Natural killer cell treated with Interleukin-12 subunit alpha and Interleukin-12 subunit beta and Interleukin-15 and Interleukin-18, amount 100 ng/mL, for 72 hours (primary cell): ENCODE measurements at places on chromosomes 13 and 19. TPM values are rescaled to one million over a fixed set of nuclear protein-coding genes. Genes with fewer than 3 reads are reported as not detected.

Gene KCNN4
- total RNA-seq: 99.4 TPM

DNA sequence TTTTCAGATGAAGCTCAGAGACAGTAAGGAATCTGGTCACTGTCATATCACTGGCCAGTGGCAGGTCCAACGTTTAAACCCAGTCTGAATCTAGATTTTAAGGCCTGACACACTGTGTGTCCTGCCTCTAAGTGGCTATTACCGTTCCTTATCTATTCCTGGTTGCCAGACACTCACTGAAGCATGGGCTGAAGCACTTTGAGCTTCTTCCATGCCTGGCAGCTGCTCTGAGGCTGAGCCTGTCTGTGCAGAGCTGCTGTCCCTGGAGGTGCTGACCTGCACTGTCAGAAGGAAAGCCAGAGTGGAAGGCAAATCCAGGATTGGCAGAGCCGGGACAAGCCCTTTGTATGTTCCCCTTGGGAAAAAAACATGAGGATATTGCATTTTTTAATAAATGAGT, 109.2 kb upstream of the SLC7A1 start:
- DNase-seq: no peak

DNA sequence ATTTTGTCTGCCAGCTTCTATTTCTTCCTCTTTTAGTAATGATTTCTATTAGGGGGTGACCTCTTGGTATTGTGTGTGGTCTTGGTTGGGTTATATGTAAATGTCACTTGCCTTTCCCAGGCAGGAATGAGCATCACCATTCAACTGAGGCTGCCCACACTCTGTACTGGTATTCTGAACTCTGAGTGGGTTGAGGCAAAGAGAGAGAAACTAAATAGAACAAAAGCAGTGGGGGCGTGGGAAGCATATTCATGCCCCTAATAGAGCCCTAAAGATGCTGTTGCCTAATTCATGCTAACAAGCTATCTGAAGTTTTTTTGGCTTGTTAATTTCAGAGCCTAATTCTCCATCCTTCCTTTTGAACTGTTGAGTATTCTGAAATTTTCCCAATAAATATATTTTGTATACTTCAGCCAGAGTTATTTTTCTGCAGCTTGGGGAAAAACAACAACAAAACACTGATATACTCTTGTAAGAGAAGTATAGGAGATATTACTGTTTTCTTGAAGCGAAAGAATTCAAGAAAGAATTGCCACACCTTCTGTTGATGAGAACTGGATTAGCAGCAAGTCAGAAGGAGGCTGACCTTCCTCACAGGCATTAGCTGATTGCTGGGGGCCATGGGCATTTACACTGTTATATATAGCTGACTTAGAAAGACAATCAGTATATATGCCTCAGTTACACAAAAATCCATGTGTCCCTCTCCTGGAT, 315.8 kb upstream of the KLF12 start:
- DNase-seq: no peak

GRCh38 chr19:30173593-30174356, 198.4 kb upstream of the ZNF536 start:
- no peak for DNase-seq

- DNase-seq: no peak
Measured at GRCh38 chr13:44331912-44332851, 41.4 kb upstream of the SERP2 start.

- DNase-seq: no peak
Measured at GRCh38 chr13:35210261-35210660, 266.2 kb downstream of the MAB21L1 start.

GRCh38 chr19:53868892-53869804, 1.5 kb downstream of the MYADM start:
- peak; percentile 93 for DNase-seq

Gene KIR3DL1
- 27.4 TPM for total RNA-seq

- DNase-seq: no peak
Measured at GRCh38 chr19:47152632-47153031, 22.0 kb downstream of the SAE1 start.

DNA sequence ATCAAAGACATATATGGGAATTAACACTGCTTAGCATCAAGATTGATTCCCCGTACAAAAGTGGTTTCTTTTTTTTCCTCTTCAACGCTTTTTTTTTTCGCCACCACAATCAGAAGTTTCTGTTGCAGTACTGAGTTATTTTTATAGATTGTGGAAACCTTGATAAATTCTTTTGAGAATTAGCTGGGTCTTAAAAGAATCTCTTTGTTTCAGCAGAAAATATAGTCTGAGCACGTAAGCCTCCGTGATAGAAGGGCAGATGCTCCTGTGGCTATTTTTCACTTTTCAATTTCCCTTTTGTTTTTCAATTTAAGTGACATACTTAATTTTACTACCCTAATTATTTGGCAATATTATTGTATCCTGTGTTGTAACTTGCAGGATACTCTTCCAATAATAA, 531.8 kb downstream of the DCT start:
- no peak for DNase-seq

DNA sequence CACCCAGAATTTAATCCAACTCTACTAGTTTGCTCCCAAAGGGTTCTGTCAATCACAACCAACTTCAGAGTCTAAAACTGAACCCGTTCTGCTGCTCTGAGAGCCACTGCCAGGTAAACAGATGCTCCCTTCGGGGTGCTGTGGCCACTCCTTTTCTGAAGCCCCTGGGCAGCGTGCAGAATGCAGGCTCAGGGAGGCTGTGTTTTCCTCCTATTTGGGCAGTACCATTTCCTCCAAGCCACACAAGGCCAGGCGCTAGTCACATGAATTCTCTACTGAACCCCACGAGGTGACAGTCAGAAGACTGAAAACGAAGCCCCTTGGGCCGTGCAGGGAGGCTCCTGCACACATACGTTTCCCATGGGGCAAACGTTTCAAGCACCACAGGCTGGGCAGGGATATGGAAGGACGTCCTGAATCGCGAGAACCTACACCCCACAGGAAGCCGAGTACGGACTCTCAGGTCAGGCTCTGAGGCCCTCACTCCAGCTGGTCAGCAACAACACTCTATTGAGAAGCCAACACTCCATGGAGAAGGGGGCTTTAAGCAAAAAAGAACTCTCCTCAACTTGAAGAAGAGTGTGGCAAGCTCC, 71.8 kb downstream of the CCDC70 start:
- no peak for DNase-seq

Gene KLK10
- not detected for total RNA-seq

- no peak for DNase-seq
Measured at GRCh38 chr13:29730253-29730652, 120.2 kb downstream of the UBL3 start.

Gene CD79A
- total RNA-seq: 1.8 TPM

Gene FPR1
- total RNA-seq: 0.69 TPM

DNA sequence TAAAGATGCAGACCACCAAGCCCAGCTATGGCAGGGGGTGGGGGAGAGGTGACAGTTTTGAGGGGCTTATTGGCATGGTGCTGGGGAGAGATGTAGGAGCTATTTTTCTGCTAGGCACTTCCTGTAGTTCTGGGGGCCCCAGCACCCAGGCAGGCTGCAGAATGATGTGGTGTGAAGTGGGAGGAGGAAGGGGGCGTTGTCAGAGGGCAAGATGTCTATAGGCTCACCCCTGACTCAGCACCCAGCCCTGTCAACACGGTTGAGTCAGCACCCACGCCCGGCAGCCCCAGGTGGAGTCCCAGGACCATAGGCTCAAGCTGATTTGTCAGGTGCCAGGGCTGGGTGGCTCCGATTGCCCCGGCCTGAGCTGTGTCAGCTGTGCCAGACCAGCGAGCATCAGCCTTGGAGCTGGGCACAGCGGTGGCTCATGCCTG, 5.8 kb downstream of the KLF2 start:
- peak; percentile 96 for DNase-seq

GRCh38 chr19:53883231-53883661, 1.2 kb downstream of the PRKCG start:
- DNase-seq: no peak

GRCh38 chr13:102977471-102977870, 88.7 kb downstream of the SLC10A2 start:
- no peak for DNase-seq

GRCh38 chr13:43652760-43653159, 134.0 kb downstream of the ENOX1 start:
- DNase-seq: no peak

Gene CYP4F3
- 0.12 TPM for total RNA-seq

DNA sequence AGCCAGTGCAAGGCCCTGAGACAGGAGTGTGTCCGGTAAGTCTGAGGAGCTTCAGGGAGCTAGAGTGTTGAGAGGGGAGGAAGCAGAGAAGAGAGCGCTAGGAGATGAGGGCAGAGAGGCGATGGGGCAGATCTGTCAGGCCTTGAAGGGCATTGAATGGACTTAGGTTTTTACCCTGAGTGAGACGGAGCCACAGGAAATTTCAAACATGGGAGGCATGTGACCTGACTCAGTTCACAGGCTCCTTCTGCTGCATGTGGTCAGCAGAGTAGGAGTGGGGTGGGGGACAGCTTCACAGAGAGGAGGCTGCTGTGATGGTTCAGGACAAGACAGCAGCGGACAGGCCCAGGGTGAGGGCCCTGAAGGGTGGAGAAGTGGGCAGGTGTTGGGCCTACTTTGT, 2.5 kb upstream of the FAM98C start:
- no peak for DNase-seq

DNA sequence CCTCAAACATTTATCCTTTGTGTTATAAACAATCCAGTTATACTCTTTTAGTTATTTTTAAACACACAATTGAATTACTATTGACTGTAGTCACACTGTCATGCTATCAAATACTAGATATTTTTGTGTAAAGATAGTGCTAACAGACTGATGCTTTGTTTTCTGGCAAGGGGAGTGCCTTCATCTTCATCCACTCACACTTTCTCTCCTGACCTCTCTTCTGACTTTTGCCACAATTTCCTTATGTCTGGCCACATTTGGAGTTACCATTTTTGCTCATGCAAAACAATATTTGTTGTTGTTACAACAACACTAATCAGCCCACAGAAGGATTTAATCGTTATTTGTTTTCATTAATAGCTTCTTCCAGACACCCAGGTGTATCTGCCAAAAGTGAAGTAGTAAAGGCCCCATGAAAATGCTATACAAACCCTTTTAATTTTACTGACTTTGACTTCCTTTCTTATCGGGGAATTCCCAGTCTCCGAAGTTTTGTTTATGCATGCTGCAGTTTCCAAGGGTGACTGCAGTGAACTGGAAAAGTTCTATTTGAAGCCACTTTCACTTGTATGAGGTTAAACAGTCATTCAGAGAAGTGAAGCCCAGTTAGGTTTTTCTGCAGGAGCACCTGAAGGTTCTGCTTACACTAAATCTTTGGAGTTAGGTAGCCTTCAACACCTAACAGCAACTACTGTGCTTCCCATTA, 66.1 kb upstream of the FRY start:
- no peak for DNase-seq

- DNase-seq: no peak
Measured at GRCh38 chr13:29472332-29472961, 123.0 kb downstream of the SLC7A1 start.

GRCh38 chr19:1450735-1451731, 1.1 kb downstream of the APC2 start:
- DNase-seq: no peak

- DNase-seq: no peak
Measured at GRCh38 chr19:15340086-15340485, 7.7 kb upstream of the BRD4 start.

DNA sequence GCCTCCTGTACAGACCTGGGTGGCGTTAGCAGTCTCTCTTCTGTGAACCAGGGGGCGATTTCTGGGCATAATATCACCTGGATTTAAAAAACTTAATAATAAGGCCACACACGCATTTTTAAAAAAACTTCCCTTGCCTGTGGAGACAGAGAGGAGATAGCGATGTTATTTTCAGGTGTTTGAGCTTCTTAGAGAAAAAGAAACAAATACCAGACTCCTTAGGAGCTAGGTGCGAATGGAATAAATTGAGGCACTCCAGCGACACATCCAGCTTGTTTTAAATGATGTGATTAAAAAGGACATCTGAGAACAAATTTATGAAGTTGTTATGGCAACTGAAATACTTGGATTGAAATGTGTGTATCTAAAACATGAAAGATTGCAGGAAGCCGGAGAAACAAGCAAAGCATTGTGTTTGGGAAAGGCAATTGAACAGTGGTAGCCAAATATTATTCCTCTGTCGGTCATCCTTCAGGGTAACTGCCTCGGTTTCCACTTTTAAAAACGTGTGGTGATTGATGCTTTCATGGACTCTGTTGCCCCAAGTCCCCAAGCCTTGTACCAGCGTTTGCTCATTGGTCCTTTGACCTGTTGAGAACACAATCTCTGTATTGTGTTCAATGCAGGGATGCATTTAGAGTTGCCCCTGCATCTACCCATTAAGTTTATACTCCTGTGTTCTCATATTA, 158.7 kb downstream of the TM9SF2 start:
- no peak for DNase-seq

- DNase-seq: no peak
Measured at GRCh38 chr13:28501547-28501946, 6.6 kb upstream of the FLT1 start.

- no peak for DNase-seq
Measured at GRCh38 chr19:2782329-2782935, 641 bp downstream of the SGTA start.

- DNase-seq: no peak
Measured at GRCh38 chr13:80386002-80386401, 45.1 kb upstream of the SPRY2 start.

DNA sequence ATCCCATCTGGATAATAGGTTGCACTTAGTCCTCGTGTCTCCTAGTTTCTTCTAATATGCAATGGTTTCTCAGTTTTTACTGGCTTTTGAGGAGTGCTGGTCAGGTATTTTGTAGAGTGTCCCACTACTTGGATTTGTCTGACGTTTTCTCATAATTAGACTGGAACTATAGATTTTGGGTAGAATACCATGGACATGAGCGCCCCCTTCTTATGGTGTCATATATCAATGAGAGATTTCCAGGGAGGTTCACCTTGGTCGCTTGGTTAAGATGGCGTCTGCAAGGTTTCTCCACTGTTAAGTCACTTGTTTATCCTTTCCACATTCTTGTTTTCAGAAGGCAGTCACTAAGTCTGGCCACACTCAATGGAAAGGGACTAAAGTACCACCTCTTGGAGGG, 6.7 kb downstream of the SOHLH2 start:
- no peak for DNase-seq

- no peak for DNase-seq
Measured at GRCh38 chr13:75170311-75170710, 311.7 kb downstream of the TBC1D4 start.

DNA sequence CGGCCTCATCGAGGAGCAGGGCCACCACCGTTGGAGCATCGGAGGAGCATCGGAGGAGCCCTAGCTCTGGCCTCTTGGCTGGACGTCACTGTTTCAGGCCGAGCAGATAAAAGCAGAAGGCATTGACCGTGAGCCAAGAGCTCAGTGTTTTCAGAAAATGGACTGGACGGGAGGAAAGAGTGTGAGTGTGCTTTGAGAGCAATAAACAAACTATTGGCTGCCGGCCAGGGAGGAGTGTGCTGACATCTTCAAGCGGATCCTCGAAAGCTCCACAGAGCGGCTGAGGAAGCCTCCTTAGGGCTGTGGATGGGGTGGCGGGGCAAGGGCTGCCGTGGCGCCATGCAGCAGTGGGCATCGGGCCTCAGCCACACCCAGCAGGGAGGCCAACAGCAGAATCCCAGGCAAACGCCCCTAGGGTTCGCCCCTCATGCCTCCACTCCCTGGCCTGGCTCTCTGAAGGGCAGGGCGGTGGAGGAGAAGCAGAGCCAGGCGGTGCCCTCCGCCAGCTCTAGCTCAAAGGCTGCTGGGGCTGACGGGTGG, 41.8 kb downstream of the IRS2 start:
- no peak for DNase-seq
